ENCODE measurements at places on chromosomes 1 and 21.

DNA sequence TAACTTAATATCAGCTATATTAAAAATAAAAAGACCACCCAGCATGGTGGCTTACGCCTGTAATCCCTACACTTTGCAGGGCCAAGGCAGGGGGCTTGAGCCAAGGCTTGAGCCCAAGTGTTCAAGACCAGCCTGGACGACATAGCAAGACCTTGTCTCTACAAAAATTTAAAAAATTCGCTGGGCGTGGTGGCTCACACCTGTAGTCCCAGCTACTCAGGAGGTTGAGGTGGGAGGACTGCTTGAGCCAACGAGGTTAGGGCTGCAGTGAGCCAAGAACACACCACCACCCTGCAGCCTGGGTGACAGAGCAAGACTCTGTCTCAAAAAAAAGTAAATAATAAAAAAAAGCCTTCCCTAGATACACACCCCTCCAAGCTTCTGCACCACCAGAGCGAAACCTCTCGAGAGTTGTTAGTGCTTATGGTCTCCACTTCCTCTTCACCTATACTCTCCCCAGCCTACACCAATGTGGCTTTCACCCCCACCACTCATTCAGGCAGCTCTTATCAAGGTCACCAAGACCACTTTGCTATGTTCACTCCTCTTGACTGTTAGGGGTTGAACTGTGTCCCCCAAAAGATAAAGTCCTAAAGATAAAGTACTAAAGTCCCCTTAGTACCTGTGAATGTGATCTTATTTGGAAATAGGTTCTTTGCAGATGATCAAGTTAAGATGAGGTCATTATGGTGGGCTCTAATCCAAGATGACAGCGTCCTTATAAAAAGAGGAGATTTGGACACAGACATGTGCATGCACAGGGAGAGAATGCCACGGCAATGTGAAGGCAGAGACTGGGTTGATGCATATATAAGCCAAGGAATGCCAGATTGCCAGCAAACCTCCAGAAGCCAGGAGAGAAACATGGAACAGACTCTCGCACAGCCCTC, 6.8 kb upstream of the PPP1R15B start:
- ATAC-seq: no peak

GRCh38 chr1:38950553-38950952, 8.9 kb upstream of the RHBDL2 start:
- no peak for ATAC-seq

- ATAC-seq: no peak
Measured at GRCh38 chr1:226908913-226909312, 31.2 kb upstream of the COQ8A start.

GRCh38 chr1:15953294-15953771, 22.6 kb downstream of the ZBTB17 start:
- ATAC-seq: no peak

All from gastroesophageal sphincter (tissue), 4 donors.